ENCODE measurements at places on chromosomes 12 and 14.

DNA sequence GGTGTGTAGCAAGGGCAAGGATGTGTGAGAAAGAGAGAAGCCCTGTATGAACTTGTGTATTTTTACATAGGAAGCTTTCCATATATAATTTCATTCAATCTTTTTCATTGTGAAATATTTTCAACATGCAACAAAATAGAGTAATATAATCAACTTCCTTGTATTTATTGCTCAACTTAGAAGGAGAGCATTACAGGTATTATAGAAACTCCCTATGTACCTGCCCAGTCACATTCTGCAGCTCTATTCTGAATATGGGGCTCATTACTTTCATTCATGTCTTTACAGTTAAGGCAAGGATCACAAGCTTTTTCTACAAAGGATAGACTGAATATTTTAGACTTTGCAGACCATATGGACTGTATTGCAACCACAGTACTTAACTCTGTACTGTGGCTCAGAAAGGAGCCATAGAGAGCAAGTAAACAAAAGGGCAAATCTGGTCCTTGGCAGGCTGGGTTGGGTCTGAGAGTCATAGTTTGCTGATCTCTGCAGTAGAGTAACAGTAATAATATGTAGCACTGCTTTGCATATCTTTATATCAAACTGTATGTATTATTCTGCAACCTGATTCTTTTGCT is 11.3 kb downstream of the NR1H4 start:
- DNase-seq = no peak

GRCh38 chr12:15772405-15773018 is 16.7 kb downstream of the EPS8 start:
- DNase-seq = no peak

GRCh38 chr12:13227191-13227590 is 30.7 kb downstream of the EMP1 start:
- DNase-seq = no peak

DNA sequence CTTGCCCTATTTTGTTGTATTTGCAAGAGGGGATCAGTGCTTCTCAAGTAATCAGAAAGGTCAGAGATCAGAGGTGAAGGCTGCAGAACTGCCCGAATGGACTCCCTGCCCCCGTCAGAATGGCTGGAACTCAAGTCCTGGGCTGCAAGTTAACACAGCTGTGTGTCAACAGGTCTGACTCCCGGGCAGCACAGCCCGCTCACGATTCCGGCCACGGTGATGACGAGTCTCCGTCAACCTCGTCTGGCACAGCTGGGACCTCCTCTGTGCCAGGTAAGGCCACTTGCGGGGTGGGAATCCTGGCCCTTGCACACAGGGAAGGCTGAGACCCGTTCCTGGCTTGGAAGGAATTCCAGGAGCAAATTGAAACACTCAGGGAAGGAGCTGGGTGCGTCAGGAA is 13.4 kb downstream of the DCAF4 start:
- DNase-seq = no peak

GRCh38 chr12:107317751-107318555 is 224.6 kb upstream of the CRY1 start:
- DNase-seq = peak; percentile 80

GRCh38 chr12:28374556-28374955 is 184.3 kb downstream of the CCDC91 start:
- no peak for DNase-seq

GRCh38 chr14:22262881-22263280 is 326.1 kb downstream of the DAD1 start:
- DNase-seq = no peak

DNA sequence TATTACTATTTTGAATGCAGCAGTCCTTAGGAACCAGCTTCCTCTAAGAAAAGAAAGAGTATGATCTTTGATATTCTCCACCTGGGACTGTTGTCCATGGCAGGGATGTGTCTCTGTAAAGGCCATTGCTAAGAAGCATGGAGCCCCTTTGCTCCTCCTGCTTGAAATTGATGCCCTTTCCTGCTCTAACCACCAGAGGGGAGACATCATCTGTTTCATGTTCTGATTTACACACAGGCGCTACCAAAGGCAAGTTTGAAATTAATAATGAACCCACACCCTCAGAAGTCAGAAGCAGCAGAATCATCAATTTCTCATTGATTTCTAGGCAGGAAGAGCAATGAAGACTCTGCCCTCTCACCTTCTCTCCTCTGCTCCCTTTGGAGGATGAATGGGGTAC is 253.8 kb downstream of the RMST start:
- DNase-seq = no peak

- DNase-seq = peak; percentile 18
Observed at GRCh38 chr12:101792046-101792931, 38.5 kb downstream of the GNPTAB start.

- DNase-seq = no peak
Observed at GRCh38 chr12:125564753-125565152, 499.5 kb downstream of the AACS start.

- DNase-seq = no peak
Observed at GRCh38 chr12:111085096-111085495, 164.7 kb upstream of the MYL2 start.

- no peak for DNase-seq
Observed at GRCh38 chr14:35512765-35513164, 21.2 kb upstream of the INSM2 start.

DNA sequence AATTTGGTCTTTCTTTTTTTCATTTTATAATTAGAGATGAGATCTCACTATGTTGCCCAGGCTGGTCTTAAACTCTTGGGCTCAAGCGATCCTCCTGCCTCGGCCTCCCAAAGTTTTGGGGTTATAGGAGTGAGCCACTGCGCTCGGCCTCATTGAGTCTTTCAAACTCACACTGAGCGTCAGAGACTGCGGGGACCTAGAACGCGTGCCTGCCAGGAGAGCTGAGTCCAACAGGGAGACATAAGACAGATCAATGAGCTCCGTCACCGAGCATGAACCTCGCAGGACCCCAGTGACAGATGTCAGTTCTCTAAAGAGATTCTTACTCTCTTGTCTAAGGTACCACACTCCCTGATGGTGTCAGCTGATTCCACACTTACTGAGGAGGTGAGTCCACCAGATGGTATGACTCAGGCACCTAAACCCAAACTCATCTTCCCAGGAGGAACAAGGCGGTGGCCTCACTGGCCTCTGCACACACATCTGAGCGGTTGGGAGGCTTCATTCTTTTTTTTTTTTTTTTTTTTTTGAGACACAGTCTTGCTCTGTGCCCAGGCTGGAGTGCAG is 58.9 kb downstream of the CCDC88C start:
- DNase-seq = no peak

DNA sequence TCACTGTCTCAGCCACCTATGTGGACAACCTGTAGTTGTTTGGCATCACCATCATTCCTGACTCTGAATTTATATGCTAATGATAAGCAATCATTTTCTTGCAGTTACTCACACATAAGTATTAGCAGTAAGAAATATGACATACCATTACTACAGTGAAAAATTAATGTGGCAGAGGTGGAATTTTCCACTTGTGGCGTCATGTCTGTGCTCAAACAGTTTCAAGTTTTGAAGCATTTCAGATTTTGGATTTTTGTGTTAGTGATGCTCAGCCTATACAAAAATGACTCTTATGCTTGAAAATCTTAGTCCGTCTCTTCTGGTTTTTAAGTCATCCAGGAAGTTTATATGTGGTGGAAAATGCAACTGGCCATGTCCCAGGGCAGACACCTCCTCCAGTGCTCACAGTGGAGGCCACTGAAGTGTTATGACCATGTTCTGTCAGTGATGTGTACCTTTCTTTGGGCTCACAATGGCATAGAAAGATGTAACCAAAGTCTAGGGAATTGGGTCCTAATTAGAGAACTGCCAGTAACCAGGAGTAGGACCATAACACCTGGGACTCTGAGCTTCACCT is 220.6 kb downstream of the SYT1 start:
- no peak for DNase-seq

DNA sequence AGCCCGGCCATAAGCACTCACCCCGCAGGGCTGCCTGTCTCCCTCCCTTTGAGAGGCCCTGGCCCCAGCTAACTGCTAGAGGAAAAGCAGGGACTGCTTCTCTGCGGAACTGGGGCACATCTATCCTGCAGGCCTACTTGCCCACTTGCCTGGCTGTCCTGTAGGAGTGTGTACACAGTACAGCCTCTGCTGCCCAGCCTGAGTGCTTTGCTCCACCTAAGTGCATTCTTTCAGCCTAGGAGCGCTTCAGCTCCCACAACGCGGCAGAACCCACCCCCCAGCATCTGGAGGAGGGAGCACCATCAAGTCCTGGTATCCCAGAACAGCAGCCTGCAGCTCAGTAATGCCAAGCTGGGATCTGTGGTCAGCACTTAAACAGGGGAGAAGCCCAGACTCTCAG is 79.9 kb upstream of the CD163 start:
- DNase-seq = no peak

DNA sequence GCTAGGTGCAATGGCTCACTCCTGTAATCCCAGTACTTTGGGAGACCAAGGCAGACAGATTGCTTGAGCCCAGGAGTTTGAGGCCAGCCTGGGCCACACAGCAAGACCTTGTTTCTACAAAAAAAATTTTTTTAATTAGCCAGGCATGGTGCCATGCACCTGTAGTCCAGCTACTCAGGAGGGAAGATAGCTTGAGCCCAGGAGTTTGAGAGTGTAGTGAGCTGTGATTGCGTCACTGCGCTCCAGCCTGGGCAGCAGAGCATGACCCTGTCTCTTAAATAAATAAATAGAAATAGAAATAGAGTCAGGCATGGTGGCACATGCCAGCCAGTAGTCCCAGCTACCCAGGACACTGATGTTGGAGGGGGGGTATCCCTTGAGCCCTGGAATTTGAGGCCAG is 36.7 kb upstream of the CLIP1 start:
- no peak for DNase-seq

GRCh38 chr14:93025055-93025454 is 90.7 kb downstream of the ITPK1 start:
- no peak for DNase-seq

DNA sequence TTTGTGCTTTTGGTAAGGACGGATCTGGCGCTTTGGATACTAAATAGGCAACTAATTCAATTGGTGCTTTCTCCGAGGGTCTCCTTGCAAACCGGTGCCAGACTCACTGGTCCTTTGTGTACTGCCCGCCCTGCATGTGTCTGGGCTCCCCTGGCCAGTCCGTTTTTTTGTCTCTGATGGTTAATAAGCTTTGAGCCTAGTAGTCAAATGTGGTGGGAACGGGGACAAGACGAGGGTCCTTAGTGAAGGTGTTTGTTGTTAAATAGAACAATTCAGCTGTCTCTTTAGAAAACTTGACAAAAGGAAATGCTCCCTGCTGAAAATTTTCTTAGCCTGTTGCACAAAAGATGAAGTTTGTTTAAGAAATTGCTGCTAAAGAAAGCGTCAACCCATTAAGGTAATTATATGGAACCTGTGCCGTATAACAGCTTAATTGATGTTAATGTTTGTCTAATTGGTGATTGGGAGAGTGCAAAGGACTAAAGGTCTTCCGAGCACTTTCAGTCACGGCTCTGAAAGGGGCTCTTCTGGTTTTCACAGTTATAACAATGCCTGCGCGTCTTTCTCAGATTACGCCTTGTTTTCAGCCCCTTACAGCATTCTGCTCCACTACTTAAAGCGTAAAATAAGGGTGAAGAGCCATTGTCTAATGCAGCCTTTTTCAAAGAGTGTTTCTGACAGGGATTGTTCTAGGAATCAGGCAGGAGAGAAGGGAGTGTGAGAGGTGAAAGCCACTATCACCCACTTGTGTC is 537.4 kb downstream of the PRKD1 start:
- no peak for DNase-seq

DNA sequence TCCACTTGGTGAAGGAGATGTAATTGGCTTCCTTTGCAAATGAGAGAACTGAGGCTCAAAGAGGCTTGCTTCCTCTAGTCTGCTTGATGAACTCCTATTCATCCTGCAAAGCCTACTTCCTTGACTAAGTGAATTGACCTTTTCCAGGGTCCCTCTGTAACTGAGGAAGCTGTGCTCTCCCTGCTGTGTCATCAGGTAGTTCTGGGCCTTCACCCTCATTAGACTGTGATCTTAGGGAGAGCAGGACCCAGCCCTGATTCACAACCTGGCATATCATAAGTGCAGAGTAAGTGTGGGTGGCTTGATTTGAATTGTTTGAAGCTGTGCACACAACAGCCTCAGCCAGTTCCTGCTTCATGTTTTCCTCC is 16.3 kb downstream of the ASB2 start:
- peak; percentile 37 for DNase-seq

DNA sequence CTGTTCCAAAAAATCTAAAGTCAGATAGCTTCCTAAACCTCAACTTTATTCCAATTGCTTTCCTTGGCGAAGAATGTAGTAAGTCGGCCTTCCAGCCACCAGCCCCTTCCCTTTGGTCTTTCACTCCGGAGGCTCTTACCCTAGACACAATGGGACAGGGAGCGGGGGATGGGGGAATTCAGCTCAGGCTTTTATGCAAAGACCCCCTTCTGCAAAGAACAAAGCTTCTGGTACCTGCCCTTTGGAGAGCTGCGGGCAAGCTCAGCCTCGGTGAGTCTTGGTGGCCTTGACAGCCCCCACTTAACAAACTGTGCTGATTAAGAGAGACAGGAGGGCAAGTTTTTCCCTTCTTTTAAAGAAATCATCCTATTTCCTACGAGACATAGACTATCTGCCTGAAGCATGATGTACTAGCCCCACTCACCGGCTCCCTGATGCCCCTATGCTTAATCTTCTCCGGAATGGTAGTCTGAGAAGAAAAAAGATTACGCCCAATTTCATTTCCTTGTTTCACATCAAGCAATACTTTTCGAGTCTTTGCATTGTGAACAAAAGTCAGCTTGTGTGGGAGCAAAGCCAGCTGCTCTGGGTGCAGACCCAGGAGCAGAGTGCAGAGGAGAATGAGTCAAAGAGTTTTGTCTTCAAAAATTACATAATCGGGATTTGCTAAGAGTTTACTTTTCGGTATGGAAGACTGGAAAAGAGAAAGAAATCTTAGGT is 1.5 kb upstream of the NANOG start:
- DNase-seq = no peak

DNA sequence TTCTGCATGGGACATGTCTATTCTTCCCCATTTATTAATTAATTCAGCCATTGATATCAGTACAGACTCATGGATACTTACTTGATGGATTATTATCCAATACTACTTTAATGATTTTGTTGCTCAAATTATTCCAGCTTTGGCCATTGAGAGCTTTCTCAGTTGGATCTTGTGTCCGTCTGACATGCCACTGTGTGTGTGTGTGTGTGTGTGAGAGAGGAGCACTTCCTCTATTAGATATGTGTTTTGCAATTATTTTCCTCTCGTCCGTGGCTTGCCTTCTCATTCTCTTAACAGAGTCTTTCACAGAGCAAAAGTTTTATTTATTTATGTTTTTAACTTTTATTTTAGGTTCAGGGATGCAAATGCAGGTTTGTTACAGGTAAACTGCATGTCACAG is 194.2 kb downstream of the ADGRD1 start:
- DNase-seq = no peak

DNA sequence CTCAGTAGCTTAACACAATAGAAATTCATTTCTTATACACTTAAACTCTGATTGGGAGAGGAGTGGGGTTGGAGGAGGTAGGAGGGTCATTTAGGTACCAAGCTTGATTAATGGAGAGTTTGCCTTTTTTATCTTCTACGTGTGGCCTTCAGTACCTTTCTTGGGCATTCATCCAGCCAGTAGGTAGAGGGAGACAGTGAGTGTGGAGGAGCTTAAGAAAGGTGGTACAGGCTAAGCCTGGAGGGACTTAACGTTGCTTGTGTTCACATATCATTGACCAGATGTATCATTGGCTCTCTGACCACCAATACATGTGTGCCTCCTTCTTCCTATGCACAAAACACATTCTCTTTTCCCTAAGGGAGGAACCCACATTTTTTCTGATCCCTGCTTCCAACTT is 232.9 kb upstream of the CRY1 start:
- DNase-seq = no peak

- DNase-seq = peak; percentile 57
Observed at GRCh38 chr14:103518422-103519042, 4.1 kb downstream of the CKB start.

All from CD4-positive, alpha-beta T cell treated with Interleukin-2 at 100 ng/mL for 4 hours (primary cell).